ENCODE measurements at places on chromosomes 2 and 18. TPM values are rescaled to one million over a fixed set of nuclear protein-coding genes. Genes with fewer than 3 reads are reported as not detected.

AAMP gene
- 82.8 TPM for total RNA-seq

DOK6 gene
- total RNA-seq = not detected

DNA sequence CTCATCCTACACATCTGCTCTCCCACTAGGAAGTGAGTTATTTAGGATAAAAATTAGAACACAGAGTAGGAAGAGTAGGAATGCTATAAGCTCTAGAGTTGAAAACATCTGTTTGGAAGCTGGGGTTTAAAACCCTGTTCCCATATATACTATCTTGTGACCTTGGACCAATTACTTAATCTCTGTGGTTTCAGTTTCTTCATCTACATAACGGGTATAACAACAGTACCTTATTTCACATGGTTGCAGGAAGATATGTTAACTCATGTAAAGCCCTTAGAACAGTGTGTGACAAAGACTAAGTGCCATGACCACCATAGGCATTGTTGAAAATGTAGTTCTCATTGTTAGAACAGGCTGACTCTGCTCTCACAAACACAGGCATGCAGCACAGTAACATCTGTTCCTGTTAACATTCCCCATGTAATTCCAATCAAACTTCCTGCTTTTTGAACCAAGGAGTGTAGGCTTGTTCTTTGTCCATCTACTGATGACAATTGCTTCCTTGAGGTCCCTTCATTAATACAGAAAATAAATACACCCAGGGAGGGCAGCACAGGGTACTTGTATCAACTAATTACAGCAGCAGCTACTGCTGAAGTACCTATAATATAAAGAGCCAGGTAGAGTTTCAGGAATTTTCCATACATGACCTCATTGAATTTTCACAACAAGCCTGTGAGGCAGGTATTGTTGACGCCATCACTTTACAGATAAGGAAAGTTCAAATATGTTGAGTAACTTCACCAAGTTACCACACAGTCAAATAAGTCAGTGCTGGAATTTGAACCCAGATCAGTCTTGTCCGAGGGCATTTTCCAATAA lies 204.2 kb downstream of the L3MBTL4 start:
- no peak for DNase-seq

DNA sequence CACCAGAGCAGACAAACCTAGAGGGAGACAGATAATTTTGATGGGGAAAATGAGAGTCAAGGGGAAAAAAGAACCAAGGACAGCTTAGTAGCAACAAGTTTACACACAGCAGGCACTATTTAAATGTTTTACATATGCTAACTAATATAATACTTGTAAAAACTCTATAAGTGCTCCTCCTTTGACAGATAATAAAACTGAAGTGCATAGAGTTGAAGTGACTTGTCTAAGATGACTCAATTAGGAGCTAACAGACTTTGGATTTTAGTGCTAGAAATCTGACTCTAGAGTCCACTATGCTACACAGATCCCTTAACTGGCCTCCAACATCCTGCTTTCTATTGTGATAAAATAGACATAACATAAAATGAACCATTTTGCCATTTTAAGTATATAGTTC lies 506.9 kb downstream of the SATB2 start:
- DNase-seq = no peak

GRCh38 chr2:56449002-56449431 lies 265.2 kb downstream of the CCDC85A start:
- DNase-seq = no peak
